ENCODE measurements at places on chromosomes 1 and 21.

DNA sequence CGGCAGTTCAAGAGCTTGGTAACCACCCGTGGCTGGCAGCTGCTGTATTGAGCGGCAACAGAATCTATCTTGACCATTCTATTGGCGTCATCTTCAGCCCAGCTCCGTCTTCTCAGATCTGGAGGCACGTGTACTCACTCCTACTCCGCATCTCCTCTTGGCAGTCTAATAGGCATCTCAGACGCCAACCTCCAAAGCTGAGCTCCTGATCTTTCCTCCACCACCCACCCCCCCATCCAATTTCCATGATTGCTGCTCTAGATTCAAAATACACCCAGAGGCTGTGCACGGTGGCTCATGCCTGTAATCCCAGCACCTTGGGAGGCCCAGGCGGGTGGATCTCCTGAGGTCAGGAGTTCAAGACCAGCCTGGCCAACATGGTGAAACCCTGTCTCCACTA lies 84.6 kb upstream of the CASZ1 start:
- no peak for DNase-seq

DNA sequence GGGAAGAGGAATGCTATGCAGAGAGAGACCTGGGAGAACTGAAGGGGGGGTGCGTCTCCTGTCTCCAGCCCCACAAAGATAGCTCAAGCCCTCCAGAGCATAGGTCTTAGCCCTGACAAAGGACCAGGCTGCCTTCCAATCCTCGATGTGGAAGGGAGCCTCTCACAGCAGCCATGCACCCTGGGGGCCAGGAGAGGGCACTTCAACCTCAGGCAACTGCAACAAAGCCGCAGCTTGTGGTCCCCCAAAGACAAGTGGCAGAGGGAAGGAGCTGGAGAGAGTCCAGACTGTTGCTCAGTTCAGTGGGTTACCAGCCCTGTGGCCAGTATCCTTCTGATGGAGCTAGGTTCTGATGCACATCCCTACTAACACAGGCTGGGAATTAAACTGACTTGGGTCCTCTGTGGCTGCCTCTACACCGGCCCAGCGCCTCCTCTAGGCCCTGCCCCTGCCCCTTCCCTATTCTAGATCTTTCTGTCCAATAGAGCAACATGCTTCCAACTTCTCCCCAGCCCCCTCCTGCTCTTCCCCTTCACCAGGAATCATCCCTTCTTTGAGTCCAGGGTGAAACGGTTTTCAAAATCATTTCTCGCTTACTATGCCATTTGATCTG lies 100.7 kb upstream of the SPATA6 start:
- peak; percentile 8 for DNase-seq

DNA sequence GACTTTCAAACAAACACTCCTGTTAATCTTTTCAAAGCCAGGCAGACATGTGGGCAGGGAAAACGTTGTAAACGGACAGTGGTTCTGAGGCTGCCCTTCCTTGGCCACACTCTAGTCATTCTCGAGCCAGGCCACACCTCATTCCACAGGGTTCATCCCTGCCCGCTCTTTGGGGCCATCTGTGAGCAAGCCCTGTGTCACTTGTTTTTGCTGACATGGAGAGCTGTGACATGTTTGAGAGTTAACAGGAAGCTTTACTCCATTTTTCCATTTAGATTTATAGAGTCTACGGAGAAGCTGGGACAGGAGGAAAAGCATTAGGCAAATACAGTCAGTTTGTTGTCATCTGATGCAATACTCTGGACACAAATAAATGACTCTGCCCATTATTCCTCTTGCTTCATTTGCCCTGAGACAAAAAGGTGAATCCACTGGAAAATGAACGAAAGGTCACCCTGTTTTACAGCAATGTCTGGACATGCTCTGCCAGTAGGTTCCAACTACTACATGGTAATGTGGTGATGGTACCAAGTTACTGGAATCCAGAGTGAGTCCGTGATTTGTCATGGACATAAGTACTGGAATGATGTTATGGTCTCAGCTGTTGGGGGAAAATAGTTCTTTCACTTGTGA lies 126.9 kb downstream of the CLIC6 start:
- peak; percentile 92 for DNase-seq

DNA sequence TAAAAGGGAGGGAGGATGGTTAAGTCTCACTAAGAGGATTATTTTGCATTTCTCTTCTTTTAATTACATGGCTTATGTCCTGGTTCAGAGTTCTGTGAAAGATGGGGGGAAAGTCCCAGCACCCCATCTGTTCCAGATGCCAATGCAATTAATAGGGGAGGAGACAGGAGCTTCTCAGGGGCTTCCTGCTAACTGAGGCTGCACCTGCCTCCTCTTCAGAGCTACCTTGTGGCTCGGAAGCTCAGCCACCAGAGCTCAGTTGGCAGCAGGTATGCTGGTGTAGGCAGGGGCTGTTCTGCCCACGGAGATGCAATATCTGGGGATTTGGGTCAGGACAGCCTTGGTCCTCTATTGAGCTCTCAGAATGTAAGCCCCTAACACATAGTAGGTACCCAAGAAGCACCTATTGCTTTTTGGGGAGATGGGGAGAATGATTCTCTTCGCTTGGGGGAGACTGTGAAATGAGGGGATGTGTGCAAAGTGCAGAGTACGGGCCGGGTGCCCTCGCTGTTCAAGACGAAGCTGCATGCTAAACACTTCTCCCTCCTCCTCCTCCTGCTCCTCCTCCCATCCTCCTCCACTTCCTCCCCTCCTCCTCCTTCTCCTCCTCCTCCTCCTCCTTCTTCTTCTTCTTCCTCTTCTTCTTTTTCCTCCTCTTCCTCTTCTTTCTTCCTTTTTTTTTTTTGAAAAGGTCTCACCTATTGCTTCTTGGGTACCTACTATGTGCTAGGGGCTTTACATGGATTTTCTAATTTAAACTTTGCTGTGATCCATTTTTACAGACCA lies 279.0 kb downstream of the PTPRU start:
- DNase-seq = no peak

GRCh38 chr1:24714859-24715520 lies 30.3 kb upstream of the CLIC4 start:
- DNase-seq = no peak

GRCh38 chr21:44434936-44435635 lies 20.2 kb upstream of the LRRC3 start:
- no peak for DNase-seq

DNA sequence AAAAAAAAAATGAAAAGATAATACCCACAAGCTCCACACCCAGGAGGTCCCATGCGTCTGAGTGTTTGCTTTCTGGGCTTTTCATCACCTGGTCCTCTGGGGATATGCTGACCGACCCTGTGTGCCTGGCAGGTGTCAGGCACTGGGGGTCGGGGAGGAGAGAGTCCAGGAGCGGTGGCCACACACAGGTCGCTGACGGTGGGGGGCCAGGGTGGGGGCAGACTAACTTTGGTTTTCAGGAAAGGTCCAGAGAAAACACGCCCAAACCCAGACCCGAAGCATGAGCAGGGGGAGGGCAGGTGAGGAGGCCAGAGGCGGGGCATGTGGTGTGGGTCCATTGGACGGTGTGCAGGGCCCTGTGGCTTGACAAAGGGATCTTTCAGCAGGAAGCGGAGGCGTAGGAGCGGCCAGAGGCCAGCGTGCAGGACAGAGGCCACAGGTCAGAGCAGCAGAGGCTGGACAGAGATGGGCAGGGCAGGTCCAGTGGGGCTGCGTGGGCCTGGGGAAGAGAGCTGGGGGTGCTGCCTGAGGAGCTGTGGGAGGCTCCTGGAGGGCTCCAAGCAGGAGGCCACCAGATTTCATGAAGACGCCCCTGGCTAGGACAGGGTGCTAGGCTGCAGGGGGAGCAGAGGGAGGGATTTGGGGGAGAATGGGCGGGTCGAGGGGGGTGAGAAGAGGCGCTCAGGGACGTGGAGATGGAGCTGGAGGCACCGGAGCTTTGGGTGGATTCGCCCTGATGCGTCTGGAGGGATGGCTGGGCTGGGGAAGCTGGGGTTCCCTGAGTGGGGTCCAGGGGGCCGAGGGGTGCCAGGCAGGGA lies 15.8 kb downstream of the RNF223 start:
- no peak for DNase-seq

DNA sequence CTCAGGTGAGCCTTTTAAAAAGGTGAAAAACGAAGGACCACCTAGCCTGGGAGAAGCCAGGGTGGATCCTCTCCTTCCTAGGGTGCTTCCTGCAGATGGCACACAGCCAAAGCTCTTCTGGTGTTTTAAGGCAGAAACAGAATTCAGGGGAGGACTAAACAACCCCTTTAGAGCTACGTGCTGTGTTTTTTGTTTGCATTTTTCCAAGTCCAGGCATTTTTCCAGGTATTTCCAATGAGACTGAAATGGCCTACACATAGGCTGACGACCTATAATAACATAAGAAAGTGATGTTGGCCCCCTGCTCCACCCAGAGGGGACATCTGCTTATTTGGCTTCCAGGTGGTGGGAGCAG lies 83.8 kb downstream of the CAPZB start:
- peak; percentile 52 for DNase-seq

DNA sequence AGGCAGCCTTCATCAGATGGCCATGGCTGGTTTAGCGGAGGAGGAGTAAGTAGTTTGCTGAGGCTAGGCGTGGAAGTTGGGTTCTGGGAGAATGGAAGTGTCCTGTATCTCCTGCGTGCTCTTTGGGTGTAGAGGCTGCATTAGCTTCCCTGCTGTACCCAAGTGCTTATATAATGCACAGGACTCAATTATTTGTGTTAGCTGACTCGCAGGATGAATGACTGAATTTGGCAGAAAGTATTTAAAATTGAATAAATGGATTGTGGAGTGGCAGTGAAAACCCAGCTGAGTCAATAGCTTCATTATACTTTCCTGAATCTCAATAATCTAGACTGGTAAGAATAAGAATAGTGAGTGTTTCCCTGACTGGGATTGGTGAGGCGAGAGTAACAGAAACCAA lies 13.8 kb downstream of the DNTTIP2 start:
- DNase-seq = no peak

- peak; percentile 19 for DNase-seq
These were observed 142.1 kb upstream of the PTGFR start for GRCh38 chr1:78348496-78349284.

GRCh38 chr1:12344596-12345349 lies 114.9 kb downstream of the VPS13D start:
- DNase-seq = no peak

DNA sequence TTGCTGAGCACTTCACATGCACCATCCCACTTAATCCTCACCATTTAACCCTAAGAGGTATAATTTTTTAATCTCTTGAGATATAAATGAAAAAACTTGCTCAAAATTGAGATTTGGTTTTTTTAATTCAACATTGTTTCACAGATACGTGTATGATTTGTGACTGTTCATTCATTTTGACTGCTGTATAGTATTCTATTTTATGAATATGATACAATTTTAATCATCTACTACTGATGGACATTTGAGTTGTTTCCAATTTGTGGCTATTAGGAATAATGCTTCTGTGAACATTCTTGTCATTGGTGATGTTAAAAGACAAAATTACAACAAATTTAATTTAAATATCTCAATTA lies 617 bp upstream of the ZMYM6 start:
- no peak for DNase-seq

DNA sequence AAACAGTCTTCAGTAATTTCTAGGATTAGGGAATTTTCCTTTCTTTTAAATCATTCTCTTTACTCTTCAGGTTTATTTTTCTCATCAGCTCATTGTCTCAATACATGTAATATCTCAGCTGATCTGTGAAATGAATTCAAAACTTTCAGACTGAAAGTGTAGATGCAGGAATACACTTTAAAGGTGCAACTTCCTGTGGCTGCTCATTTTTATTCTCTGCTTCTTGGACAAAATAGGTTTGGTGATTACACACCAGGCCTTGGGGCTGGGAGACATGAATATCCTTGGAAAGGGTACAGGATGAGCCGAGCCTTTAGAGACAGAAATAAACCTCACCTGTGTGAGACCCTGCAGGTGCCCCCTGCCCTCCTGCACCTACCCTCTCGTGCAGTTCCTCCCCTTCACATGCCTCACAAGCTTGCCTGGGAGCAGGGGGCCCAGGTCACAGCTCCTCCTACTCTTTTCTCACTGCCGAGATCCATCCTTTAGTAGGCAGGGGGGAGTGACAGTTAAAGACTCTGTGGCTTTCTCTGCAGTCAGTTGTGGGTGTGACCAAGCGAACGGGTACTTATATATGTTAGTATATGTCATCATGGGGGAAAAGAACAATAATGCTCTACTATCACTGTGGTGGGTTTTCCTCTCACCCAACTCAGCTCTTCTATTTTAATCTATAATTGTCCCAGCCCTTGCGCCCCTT lies 23.6 kb downstream of the XCL2 start:
- DNase-seq = no peak

- DNase-seq = no peak
These were observed 164.3 kb downstream of the GRIK1 start for GRCh38 chr21:29775462-29775861.

DNA sequence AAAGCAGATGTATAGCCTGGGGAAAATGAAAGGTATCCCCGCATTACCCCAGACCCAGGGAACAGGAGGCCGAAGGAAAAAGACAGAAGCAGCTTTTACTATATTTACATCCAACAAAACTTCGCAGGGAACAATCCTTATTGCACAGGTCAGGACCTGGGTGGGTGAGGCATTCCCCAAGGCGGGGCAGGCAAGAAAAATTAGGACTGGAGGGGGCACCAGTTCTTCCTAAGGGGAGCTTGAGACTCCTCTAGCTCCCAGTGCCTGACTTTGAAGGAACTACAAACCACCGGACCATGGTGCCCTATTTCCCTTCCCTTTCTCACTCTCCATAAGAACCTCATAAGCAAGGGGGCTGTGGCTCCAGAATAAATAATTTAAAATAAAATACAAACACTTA lies 6.7 kb upstream of the GATAD2B start:
- DNase-seq = no peak

DNA sequence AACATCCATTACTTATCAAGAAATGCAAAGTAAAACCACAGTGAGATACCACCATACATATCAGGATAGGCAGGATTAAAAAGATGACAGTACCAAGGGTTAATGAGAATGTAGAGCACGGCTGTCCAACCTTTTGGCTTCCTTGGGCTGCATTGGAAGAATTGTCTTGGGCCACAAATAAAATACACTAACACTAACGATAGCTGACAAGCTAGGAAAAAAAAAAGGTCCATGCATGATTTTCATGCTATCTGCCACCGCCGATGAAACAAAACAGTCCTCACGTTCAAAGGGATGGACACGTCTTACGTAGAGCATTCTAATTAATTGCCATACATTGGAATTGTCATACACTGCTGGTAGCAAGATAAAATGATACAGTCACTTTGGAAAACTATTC lies 14.3 kb downstream of the BACH1 start:
- no peak for DNase-seq

DNA sequence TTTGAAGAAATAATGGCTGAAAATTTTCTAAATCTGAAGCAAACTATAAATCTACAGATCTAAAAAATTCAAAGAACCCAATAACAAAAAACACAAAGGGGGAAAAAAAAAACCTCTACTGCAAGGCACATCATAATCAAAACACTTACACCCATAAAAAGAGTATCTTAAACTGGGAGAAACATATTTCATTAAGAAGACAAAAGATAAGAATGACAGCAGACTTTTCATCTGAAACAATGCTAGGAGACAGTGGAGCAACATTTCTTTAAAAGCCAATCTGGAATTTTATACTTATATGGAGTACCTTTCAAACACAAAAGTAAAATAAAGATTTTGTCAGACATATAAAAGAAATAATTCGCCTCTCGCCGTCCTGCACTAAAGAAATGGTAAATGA lies 49.1 kb downstream of the COP1 start:
- no peak for DNase-seq

Data from fibroblast of villous mesenchyme (primary cell).